ENCODE measurements at places on chromosomes 16 and 17.

DNA sequence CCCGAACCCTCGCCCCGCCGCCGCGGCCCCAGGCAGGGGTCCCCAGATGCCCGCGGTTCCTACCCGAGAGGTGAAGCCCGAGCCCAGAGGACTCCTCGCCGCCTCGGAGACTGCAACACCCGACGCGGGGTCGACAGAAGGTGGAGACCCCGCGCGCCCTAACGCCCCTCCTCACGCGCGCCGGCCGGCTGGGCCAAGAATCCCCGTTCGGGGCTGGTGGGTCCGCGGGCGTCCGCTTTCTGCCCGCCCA is 515 bp downstream of the SUMO2 start:
- no peak for DNase-seq

- DNase-seq, result no peak
Measured at GRCh38 chr17:30271102-30271501, 20.6 kb downstream of the BLMH start.

DNA sequence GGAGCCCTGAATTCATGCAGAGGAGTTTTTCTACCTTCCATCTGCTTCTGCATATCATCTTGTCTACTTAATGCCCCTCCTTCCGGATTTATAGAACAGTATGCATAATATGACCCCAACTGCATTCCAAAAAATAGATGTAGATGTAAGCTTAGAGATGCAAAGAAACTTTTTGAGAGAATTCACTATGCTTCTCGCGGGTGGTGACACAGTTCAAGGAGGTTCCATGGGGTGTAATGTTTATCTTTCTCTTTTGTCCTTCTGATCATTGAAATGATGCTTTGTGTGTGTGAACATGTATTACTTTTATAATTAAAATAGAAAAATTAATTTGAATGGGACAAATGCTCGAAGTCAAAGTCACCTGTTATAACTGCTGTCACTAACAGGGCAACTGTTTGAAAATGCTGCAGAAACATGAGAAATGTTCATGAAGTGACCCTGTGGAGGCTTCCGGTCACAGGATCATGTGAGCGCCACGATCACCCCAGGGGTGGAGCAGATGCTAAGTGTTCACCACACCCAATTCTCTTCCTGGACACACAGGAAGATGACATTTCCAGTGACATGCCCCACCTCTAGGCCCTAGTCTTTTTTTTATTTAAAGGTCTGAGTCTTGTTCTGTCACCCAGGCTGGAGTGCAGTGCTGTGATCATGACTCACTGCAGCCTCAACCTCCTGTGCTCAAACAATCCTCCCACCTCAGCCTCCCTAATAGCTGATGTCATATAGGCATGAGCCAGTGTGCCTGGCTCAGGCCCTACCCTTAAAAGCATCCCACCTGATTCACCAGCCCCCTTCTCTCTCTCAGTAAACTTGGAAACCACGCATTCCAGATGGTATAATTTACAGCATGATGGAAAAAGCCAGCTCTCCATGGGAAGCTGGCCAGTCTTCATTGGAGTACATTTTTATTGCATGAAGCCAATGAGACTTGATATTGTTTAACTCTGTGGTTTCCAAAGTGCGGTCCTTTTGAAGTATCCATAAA is 21.0 kb upstream of the AGRP start:
- no peak for DNase-seq

GRCh38 chr17:40306395-40306794 is 2.6 kb upstream of the RARA start:
- DNase-seq, result no peak

DNA sequence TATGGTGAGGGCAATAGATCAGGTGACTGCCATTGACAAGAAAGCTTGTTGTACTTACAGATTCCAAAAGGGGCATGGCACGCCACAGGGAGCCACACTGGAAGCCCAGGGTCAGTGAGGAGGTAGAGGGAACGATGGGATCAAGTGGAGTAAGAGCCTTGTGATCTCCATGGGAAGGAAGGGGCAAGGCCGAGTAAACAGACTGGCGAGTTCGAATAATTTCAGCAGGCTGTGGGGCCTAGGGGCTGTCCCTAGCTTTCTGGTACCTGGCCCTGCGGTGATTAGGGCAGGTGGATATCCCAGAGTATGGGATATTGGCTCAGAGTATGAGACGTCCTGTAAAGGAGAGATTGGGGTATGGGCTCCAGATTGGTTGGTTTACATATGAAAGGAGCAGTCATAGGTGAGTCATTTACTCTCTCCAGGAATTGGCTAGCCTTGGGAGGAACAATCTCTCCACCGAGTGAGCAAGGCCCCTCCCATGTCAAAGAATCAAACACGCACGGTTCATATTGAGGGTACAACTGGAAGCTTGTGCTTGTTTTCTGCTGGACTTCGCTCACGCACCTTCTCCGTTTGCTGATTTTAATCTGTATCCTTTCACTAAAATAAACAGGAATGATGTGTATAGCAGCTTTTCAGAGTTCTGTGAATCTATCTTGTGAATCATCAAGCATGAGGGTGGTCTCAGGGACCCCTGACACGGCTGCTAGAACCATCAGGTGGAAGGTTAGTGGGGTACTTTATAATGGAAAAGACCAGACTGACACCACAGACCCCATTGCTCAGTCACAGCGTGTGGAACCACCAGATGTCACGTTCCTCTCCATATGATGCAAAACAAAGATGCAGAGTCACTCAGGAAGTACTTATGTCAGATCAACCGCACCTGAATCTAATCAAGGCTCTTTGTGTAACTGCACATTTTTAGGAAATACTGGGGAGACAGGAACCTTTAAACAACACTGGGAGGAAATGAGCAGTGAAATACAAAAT is 27.9 kb downstream of the GABARAPL2 start:
- DNase-seq, result no peak

- DNase-seq, result no peak
Measured at GRCh38 chr16:25478476-25478875, 213.3 kb upstream of the HS3ST4 start.

- DNase-seq, result no peak
Measured at GRCh38 chr17:48748718-48749566, 20.4 kb upstream of the HOXB13 start.

- DNase-seq, result no peak
Measured at GRCh38 chr17:40089077-40089895, 11.1 kb downstream of the NR1D1 start.

DNA sequence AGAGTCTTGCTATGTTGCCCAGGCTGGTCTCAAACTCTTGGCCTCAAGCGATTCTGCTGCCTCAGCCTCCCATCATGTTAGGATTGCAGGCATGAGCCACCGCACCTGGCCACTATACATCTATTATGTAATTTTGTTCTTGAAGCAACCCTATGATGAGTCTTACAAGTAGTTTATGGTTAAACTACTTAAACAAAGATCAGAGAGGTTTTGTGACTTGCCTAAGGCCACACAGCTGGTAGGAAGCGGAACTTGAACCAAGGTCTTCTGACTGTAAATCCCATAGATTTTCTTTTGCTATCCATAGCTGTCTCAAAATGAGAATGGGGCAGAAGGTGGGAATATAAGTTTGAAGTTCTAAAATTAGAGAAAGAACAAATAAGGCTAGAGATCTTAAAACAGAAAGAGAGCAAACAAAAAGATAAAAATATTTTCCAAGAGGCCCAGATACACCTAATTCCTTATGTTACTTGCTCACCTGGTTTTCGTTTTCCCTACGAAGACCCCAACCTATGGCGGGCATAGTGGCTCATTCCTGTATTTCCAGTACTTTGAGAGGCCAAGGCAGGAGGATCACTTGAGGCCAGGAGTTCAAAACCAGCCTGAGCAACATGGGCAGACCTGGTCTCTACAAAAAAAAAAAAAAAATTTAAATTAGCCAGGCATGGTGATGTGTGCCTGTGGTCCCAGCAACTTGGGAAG is 32.4 kb downstream of the VWA3A start:
- no peak for DNase-seq

DNA sequence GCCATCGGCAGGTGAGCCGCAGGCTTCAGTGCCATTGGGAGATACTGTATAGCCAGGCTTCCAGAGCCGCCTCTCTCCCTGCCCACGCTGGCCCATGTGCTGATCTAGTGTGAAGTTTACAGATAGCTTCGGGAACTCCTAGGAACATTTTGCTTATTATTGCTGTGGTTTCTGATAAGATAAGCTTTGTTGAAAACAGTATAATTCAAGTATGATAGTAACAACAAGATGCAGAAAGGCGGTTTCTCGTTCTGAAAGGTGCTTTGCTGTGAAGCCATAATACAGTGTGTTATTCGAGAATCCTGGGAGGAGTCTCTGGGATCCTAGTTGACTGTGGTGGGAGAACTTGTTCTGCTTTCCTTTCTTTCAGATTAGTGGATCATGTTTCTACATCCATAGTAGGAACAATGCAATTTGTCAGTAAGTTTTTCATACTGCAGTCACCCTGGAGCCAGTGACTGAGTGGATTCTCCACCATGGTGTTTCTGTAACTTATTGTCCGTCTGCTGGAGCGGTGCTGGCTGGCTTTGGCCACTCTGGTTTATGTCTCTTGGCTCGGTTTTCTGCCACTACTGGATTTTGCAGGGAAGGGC is 31.5 kb downstream of the RAB11FIP3 start:
- no peak for DNase-seq

- no peak for DNase-seq
Measured at GRCh38 chr16:29028457-29029167, 43.8 kb downstream of the LAT start.

GRCh38 chr17:2094891-2095535 is 40.1 kb downstream of the HIC1 start:
- DNase-seq, result no peak

DNA sequence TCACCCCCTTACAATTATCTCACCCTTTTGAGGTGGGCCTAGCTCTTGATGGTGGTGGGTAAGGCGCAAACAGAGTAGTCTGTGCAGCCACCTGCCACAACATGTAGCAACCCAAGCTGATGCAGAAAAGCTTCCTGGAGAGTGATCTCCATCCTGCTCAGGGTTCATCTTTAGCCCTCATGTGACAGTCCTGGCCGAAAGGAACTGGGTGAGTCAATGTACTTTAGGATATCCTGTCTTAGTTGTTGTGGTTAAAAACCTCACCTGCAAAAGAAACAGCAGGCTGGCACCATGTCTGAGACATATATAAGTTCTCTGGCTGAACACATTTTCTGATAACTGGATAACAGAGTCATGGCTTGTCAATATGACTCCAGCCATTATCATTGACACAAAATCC is 183.5 kb upstream of the CPHXL start:
- no peak for DNase-seq

- no peak for DNase-seq
Measured at GRCh38 chr17:58310511-58311428, 17.8 kb downstream of the TSPOAP1 start.

DNA sequence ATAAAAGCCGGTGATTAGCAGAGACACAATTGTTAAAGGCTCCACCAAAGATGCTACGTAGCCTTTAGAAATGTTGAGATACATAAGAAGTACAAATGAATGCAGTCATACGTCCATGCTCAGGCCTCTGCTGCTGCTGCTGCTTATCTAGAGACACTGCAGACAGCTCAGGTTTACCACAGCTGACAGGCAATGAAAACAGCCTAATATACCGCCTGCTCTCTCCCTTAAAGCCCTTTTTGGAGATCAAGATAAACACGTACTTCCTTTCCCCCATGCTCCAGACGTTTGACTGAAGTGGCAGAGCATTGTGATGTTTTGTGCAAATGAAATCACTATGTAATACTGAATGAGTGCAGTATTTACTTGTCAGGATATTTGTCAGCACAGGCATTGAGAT is 185.3 kb downstream of the AATF start:
- DNase-seq, result no peak

DNA sequence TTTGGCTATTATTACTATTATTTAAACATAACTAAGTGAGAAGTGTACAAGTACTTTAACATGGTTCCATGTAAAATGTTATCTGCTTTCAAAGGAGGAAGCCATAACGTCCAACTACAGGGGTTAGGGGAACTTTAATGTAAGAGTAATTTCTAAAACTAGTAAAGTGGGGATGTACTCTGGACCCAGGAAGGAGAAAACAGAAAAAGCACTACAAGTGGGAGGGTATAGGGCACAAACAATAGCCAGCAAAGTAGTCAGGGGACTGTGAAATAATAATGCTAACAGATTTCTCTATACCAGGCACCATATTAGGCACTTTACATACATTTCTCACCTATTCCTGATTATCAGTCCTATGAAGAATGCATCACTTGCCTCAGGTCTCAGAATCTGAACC is 19.6 kb downstream of the USP31 start:
- no peak for DNase-seq

DNA sequence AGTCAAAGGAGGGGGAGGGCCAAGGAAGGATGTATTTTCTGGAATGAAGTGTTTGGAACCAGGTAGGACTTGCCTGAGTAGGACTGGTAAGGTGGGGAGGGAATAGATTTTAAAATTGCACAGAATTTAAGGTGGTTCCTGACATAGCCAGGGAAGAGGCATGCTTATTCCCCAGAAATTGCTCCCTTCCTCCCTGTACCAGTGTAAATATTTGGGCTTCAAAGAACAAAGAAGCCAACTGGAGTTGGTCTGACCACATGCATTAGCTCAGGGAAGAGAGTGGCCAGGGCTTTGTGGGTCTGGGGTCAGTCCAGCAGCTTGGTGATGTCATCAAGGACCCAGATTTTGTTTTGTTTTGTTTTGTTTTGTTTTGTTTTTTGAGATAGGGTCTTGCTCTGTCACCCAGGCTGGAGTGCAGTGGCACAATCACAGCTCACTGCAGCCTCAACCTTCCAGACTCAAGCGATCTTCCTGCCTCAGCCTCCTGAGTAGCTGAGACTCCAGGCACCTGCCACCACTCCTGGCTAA is 9.3 kb upstream of the MRTFB start:
- no peak for DNase-seq

DNA sequence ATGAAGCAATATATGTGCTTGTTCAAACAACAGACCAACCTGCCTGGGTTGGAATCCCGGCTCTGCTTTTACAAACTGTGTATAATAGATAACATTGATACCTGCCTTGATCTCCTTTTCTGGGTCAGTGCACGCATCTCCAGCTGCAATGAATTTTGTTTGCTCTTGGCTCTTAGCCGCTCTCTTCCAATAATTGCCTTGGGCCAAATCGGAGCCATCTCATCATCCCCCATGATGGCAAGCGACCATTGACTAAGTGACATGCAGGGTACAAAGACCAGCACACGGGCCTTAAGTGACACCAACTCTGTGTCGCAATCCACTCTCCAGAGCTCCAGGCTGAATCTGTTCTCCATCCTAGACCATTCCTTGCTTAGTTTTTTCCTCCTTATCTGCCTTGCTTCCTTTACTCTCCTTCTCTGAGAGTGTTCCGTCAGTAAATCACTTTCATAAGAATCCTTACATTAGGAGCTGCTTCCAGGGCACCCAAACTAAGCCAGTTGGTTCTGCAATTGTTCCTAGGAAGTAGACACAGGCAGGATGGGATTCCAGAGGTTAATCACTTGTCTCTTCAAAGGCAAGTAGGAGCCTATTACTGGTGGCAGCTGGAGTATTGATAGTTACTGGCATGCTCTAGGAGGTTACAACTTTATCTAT is 134.2 kb downstream of the ABCA8 start:
- DNase-seq, result no peak

- DNase-seq, result no peak
Measured at GRCh38 chr17:80604670-80605010, 60.0 kb downstream of the RPTOR start.

Data from activated naive CD8-positive, alpha-beta T cell treated with anti-CD3 and anti-CD28 coated beads, Interleukin-2, amount 50 U/mL, for 16 hours (primary cell).